ENCODE measurements at places on chromosomes 4 and X.

DNA sequence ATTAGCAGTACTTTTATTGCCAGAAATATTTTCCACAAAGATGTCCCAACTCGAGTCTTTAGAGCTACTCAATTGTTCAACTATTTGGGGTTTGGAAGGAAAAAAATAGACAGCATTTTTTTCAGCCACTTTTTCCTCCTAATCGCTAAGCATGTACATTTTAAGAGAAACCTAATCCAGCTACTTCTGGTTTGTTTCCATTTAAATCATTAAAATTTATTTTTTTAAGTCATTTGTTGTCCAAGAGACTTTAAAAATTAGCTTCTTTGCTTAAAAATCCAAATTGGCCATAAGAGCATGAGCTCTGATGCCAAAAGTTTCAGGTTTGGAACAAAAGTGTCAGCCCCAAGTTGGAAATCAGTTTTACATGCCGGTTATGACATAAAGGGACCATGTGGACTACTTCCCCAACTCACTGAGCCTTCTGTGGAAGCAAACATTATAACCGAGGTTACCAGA, 186.3 kb upstream of the INTU start:
- peak; percentile 1 for DNase-seq

DNA sequence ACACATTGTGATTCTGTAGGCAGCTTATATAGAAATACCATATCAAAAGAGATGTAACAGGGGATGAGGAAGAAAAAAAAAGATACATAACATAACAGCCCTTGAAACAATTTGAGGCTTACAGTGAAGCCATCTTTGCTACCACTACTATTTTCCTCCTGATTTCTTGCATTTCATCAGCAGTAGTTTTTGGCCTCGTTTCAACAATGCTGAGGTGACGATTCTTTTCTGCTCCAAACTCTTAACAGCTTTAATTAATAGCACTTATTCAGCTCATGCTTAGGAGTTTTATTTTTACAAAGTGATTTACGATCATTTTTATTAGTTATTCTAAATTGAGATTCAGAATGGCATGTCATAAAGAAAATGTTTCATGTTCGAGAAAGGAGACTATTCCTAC, 163.2 kb downstream of the DCK start:
- DNase-seq, result no peak

- DNase-seq, result peak; percentile 49
Observed at GRCh38 chr4:48635310-48635709, 144.8 kb downstream of the FRYL start.

DNA sequence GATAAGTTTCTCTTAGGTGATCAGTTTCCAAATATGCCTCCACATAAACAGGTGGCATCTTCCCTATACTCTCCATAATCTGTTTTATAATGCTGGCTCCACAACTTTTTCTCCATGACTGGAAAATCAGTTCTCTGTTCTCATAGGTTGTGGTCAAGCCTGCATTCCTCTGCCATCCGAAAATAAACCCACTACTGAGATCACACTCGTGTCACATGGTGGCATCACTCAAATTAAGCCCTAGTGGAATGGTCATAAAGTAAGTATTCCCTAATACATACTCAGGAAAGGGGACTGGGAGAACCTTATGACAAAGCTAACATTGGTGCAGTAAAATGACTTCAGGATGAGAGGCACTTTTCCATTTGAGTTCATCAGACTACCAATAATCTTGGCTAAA, 37.6 kb downstream of the MAGED4B start:
- DNase-seq, result no peak

- no peak for DNase-seq
Observed at GRCh38 chrX:11566173-11566572, 99.5 kb downstream of the ARHGAP6 start.

DNA sequence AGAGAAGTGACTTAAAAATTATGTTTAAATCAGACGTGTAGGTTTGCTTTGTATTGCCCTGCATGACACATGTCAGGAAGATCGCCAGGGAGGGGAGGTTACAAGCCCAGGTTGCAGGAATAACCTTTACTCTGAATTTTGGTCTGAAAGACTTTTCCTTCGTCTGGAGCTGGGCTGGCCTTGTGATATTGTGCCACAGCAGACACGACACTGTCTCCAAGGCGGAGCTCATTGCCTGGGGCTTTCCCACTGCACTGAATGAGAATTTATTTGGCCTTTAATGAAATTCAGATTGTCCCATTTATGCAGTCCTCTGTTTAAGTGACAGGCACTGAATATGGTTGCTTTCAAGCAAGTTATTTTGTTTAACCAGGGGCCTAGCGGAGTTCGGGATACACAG, 45.1 kb downstream of the RHOH start:
- no peak for DNase-seq

DNA sequence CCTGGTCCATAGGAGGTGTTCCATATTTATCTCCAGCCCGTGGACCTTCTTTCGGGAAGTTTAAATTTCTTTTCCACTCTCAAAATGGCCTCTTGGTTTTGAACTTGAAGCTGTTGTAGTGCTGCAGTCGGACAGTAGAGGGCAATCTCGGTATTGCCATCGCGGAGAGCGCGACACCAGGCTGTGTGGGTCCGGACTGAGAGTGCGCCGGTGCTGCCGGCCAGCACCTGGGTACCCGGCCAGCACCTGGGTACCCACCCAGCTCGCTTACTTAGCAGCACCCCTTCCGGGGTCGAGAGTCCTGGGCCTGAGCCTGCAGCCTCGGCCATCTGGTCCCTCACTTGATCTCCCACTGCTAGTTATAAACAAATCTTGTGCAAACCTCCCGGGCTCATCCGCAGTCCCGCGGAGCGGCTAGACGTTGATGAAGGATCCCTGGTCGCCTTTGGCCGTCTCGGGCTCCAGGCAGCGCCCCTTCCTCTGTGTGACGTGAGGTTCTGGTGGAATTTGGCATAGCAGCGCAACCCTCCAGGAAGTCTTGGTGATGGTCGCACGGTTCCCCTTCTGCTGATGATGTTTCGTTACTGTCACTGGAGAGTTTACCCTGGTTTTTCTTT, 18.0 kb downstream of the FAM9A start:
- peak; percentile 3 for DNase-seq

DNA sequence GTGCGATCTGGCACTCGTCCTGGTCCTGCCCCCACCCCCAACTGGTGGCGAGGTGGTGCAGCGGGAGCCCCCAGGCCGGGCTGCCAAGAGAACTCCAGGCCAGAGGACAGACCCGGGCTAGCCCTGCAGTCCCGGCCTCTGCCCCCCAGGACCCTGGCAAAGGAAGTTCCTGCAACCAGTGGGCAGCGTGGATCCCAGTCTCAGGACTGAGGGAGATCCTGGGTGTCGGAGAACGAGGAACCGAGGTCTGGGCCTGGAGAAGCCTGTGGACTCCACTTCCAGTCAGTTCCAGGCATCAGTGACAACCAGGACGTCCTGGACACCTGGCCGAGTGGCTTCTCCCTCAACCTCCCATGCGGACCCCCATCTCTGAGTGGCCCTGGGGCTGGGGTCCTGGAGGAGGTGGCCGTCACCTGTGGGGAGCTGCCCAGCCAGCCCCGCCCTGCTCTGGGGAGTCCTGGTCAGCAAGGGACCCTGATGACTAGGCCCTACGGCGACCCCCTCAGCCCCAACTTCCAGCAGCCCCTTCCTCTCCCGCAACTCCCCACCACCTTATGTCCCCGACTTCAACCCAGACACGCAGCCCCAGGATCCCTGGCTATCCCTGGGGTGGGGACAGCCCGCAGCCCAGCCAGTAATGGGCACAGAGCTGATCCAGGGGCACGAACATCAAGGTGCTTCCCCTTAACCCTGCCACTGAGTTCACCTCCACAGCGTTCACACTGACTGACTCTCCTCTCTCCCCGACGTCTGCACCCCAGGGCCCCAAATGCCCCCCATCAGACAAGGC, 53.7 kb upstream of the NKX1-1 start:
- no peak for DNase-seq

GRCh38 chrX:42524379-42524778, 253.6 kb downstream of the PPP1R2C start:
- peak; percentile 53 for DNase-seq

DNA sequence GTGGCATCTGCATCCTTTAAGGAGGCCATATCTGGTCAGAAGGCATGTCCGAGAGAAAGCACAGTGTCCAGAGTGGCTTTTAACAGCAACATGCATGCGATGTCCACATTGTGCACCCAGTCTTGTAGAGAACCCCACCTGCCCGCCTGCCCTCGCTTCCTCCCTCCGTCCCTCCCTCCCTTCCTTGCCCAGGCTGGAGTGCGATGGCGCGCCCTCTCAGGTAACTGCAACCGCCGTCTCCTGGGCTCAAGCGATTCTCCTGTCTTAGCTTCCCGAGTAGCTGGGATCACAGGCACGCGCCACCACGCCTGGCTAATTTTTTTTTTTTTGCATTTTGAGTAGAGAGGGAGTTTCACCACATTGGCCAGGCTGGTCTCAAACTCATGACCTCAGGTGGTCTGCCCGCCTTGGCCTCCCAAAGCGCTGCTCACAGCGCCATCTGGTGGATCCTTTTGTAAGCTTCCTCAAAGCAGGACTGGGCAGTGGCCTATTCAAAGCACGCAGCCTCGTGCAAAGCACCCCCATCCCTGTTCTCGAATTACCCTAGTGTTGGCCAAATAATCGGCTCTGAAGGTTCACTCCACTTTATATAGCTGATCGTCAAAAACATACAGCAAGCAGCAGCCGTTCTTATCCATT, 15.0 kb downstream of the BRCC3 start:
- DNase-seq, result peak; percentile 48

DNA sequence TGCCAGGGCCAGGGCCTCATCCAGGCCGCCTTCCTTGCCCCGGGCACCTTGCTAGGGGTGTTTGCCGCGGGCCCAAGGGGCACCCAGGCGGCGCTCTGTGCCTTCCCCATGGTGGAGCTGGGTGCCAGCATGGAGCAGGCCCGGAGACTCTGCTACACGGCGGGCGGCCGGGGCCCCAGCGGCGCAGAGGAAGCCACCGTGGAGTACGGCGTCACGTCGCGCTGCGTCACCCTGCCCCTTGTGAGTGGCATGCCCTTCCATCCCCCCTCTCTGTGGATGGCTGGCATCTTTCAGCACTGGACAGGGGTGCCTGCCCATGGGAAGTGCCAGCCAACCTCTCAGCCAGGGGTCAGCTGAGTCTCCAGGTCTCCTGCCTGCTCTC, 3.6 kb downstream of the PLXNB3 start:
- no peak for DNase-seq

GRCh38 chr4:88960576-88960975, 96.4 kb downstream of the FAM13A start:
- no peak for DNase-seq

DNA sequence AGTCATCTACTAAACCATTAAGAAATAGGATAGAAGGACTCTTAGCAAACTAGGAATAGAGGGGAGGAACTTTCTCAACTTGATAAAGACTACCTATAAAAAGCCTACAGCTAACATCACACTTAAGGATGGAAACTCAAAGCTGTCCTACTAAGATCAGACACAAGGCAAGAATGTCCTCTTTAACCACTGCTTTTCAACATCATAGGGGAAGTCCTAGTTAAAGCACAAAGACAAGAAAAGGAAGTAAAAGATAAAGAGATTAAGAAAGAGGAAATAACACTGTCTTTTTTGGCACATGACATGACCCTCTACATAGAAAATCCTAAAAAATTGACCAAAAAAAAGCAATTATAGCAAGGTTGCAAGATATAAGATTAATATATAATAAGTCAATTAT, 136.6 kb downstream of the FBXW7 start:
- DNase-seq, result no peak

GRCh38 chrX:33333271-33333670, 121.9 kb upstream of the DMD start:
- no peak for DNase-seq

DNA sequence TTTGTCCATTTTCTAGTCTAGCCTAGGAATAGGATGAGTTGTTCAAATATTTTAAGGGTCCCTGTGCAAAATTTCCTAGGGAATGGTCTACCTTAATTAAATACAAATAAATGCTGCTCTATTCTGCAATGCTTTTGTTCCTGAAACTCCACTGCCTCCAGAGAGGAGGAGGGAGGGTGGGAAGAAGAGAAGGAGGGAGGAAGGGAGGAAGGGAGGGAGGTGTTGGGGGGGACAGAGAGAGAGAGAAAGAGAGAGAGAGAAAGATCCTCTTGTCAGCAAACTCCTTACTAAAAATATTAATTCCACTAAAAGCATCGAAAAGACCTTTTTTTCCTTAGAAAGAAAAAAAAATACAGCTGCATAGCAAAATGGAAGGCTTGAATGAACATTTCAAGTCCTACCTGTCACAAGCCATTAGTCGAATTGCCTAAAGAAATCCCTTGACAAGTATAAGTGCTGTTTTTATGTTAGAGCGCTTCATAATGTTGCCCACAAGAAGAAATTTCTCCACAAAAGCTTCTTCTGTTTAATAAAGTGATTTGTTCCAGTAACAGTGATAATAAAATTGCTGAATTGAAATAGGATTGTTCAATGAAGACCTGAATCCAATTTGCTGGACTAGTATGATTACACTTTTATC, 106.0 kb downstream of the NKX6-1 start:
- DNase-seq, result no peak

DNA sequence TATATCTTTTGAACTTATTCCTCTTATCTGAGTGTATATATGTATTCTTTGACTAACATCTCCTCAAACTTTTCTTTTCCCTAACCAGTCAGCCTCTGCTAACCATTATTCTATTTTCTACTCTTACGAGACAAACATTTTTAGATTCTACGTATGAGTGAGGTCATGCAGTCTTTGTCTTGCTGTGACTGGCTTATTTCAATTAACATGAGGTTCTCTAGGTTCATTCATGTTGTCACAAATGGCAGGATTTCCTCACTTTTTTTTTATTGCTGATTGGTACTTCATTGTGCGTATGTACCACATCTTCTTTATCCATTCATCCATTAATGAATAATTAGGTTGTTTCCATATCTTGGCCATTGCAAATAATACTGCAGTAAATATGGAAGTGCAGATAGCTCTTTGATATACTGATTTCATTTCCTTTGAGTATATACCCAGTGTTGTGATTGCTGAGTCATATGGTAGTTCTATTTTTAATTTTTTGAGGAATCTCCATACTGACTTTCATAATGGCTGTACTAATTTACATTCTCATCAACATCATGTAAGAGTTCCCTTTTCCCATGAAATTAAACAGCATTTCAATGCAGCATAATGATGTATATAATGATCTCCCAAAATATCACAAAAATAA, 80.1 kb downstream of the HS3ST1 start:
- no peak for DNase-seq

GRCh38 chrX:53155512-53156206, 61.7 kb downstream of the KANTR start:
- no peak for DNase-seq

- no peak for DNase-seq
Observed at GRCh38 chrX:15566244-15566643, 34.5 kb downstream of the ACE2 start.

DNA sequence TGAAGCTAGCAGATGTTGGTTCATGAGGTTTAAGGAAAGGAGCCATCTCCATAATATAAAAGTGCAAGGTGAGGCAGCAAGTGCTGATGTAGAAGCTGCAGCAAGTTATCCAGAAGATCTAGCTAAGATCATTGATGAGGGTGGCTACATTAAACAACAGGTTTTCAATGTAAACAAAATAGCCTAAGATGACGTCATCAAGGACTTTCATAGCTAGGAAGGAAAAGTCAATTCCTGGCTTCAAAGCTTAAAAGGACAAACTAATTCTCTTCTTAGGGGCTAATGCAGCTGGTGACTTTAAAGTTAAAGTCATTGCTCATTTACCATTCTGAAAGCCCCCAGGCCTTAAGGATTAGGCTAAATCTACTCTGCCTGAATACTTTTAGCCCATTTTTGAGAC, 141.9 kb downstream of the MID1IP1 start:
- DNase-seq, result no peak
